Pancreas (tissue), 10 donors: ENCODE measurements at places on chromosomes 5 and 9.

- no peak for DNase-seq
Observed at GRCh38 chr5:17399931-17400330, 98.1 kb upstream of the TAF11L2 start.

- DNase-seq: no peak
Observed at GRCh38 chr5:153880106-153880505, 158.6 kb downstream of the FAM114A2 start.

DNA sequence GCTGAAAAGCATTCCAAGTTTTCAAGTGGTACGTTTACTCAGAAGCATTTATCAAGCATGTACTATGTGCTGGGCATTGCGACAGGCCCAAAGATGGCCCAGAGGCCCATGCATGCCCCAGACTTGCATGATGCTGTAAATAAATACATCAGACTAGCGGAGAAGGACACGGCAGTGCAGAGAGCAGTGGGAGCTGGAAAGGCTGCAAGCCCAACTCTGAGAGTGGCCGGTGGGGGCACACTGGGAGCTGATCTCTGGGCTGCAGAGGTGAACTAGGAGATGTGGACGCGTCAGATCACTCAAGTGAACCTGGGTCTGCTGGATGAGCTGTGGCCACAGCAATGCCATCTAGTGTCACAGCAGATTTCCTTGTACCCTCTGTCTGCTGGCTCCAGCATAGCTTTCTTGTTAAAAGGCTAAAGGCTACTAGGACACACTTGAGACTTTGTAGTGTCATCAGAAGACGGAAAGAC, 246.9 kb downstream of the FANCC start:
- no peak for DNase-seq

DNA sequence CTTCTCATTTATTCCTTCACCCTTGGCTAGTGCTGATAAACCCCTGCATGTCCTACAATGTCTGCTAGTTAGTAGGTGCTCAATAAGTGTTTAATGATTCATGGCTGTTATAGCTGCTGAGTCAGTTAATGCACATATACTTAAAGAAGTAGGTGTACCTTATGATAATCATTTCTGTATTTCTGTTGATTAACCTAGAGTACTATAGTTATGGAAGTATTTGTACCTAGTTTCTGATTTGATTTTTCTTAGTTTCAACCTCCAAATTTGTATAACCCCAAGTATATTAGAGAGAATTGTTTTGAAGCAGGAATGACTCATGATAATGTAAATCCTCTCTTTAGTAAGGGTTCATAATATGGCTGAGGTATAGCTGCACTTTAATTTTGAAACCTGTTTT, 8.9 kb downstream of the SMAD5 start:
- DNase-seq: no peak

DNA sequence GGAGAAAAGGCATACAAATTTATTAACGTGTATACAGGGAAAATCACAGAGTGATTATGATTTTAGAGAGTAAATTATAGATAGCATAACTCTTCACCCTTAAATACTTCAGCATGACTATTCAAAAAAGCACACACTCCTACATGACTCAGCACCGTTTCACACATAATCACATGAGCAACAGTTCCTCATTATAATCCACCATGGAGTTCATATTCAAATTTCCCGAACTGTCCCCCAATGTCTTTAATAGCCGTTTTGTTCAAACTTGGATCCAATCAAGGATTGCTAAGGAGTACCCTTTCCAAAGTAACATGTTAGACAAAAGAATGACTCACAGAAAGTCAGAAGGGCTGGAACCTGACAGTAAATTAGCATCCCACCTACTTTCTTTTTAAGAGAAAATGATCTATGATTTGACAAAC, 32.1 kb downstream of the RAPGEF1 start:
- DNase-seq: no peak

- DNase-seq: no peak
Observed at GRCh38 chr5:166399781-166400180, 1891.7 kb upstream of the WWC1 start.

- no peak for DNase-seq
Observed at GRCh38 chr5:18920966-18921365, 1067.0 kb downstream of the CDH18 start.

- DNase-seq: no peak
Observed at GRCh38 chr5:111507276-111507675, 5.1 kb downstream of the STARD4 start.

GRCh38 chr9:97412626-97413385, 910 bp downstream of the TDRD7 start:
- DNase-seq: no peak

DNA sequence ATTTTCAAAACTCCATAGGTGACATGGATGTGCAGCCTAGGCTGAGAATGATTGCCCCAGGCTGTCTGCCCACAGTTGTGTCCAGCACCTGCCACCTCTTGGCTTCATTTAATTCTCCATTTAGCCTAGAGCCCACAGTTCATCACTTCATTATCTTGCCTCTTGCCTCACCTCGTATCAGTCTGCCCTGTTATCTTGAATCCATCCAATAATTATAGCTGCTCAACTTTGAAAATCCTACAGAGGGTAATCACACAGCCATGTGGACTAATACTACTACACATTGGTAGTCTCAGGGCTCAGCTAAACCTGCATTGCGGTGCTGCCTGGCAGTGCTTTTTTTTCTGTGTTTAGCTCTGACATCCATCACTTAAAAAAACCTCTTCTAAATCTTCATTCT, 7.4 kb downstream of the UGCG start:
- DNase-seq: no peak

DNA sequence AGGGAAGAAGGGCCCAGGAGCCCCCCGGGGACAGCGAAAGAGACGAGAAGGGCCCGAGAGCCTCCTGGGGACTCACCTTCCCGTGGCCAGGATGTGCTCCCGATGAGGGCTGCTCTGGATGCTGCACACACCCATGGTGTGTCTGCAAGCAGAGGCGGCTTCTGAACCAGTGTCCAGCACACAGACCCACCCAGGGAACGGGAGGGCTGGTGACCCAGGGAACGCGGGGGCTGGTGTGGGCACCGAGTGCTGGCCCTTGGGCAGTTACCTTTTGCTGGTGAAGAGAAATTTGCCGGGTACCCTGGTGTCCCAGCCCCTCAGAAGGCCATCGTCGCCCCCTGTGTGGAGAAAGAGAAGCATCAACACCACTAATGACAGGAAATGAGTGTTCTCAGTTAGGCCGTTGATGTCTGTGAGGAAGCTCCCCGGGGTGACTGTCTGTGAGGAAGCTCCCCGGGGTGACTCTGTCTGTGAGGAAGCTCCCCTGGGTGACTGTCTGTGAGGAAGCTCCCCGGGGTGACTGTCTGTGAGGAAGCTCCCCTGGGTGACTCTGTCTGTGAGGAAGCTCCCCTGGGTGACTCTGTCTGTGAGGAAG, 13.2 kb downstream of the MRPL41 start:
- DNase-seq: no peak

DNA sequence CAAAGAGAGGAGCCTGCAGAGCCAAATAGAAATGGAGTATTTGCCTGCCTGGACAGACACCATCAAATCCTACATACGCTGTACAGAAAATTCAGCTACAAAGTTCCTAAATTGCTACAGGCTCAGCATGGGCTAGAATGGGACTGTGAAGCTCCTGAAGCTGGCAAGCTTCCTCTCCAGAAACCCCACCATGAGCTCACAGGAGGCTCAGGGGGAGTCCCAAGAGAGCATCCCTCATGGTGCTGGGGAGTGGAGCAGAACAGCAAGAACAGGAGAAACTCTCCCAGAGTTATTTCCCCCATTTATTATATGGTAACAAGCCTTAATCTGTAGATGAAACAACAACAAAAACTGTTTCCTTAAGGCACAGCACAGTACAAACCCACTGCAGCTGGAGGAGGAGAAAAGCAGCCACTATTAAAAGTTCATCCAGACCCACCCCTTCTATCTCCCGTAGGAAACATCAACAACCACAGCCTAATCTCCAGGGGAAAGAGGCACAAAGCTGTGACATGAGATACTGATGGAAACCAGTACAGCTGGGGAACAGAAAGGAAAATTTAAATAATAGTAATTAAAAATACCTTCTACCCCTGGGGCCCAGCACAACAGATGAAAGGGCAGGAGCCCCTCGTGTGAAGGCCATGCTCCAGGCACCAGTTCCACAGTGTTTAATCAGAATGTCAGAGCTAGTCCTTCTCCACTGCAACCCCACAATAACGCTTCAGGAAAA, 548.5 kb downstream of the MTRR start:
- DNase-seq: no peak

DNA sequence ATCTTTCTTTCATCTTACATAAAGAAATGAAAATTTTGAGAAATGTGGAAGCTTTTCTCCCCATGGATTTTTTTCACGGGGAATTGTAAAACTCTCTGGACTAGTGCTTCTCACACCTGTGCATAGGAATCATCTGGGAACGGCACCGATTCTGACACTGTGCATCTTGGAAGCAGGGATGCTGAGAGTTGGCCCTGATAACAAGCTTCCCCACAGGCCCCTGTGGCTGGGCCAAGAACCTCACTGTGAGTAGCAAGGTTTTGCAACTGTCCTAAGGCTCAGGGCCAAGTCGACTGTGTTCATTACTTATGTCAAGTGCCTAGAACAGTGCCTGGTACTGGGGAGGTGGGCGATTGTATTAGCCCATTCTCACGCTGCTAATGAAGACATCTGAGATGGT, 107.9 kb upstream of the ICE1 start:
- no peak for DNase-seq

DNA sequence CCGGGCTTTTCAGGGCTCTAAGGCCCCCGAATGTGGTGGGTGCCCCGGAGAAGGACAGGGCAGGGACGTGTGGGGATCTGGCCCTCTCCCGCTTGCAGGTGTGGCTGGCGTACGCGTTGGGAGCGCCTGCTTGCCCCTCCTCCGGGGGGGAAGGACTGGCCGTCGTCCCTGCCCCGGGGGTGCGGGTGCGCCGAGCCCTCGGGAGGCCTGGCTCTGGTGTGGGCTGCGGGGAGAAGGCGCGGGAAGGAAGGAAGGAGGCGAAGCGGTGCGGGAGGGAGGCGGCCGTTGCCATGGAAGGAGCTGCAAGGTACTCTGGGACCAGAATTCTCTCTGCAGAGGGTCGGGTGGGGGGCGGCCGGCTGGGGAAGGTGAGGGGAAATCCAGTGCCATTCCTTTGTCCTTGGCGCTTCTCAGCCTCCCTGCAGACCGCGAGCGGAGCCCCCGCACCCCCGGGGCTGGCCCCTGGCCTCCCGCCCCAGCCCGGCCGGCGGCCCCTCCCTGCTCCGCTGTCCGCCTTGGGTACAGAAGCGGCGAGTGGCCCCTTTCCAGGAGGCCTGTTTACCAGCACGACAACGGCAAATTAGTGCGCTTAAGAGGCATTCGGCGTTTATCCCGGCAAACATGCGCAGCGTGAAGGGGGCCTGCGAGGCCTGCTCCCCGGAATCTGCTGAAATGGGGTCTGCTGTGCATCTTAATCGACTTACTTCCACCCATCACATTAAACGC, 67.1 kb upstream of the UNC5A start:
- DNase-seq: no peak

GRCh38 chr5:84859056-84859455, 474.4 kb upstream of the EDIL3 start:
- DNase-seq: no peak

DNA sequence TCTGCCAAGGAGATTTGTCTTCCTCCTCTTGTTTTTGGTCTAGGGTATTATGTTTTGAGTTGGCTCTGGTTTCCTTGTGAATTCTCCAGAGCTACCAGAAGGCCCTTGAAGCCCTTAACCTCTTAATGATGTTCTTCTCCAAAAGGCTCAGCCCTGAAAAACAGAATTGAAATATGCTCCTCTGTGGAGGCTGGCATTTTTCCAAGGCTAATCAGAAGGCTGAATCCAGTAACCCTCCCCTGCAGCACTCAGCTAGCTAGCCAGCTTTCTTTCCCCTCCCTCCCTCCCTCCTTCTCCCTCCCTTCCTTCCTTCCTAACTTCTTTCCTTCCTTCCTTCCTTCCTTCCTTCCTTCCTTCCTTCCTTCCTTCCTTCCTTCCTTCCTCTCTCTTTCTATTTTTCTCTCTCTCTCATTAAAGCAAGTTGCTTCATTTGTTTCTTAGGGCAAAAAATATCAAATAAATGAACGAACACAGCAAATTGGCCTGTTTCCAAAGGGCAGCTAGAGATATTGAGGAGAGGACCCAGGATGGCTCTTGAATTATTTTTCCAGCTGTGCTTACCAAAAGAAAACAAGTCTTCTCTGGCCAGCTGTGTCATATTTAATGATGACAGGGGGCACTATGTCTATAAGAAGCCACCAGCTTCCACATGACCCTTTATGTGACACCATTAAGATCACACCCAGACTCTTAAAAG, 38.7 kb downstream of the JAKMIP2 start:
- no peak for DNase-seq

GRCh38 chr9:69759021-69759420, 790 bp downstream of the PTAR1 start:
- DNase-seq: no peak

- DNase-seq: no peak
Observed at GRCh38 chr9:69004836-69005235, 9.1 kb downstream of the PRKACG start.

DNA sequence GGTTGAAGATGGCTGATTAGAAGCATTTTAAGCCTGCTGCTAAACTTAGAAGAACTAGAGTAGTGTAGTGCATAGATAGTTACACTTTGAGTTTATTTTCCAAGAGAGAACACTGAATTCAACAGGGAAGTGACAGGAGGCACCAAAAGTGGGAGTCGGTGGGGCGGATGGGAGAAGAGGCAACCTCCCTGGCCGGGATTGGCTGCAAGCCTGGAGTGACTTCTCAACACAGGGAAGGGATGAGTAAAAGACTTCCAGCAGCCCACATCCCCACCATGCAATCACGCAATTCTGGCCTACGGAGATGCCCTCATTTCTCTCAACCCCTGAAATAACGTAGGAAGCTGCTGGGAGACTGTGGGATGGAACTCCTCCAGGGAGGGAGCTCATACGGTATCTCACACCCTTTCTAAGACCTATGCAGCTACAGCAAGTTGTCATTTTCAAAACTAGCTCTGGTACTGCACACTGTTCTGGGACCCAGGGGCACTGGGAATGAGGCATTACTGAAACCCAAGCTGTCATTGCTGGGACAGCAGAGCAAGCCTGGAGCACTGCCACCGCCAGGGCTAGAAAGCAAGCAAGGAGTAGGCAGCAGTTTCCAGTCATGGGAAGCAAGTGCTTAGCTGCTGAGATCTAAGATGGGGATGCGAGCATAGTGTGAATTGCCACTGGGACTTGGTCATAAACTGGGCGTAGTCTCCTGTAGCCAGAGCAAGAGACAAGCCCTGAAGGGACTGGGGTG, 331.6 kb upstream of the PTGER4 start:
- DNase-seq: no peak

- no peak for DNase-seq
Observed at GRCh38 chr5:171725205-171725601, 60.4 kb upstream of the SMIM23 start.

- no peak for DNase-seq
Observed at GRCh38 chr5:171481571-171482433, 62.4 kb downstream of the FGF18 start.
